ENCODE measurements at places on chromosomes 13 and 19.

DNA sequence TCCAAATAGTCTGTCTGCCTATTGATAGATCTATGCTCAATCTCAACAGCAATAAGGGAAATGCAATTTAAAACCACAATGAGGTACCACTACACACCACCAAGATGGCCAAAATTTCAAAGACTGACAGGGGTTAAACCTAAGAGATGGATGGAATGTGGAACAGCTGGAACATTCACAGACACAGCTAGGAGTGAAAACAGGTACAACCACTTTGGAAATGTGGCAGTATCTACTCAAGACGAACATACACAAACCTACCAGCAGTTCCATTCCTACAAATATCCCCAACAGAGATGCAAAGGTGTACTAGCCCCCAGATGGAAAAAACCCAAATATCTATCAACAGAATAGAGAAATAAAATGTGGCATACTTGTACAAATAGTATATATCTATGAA lies 86.4 kb downstream of the TSC22D1 start:
- no peak for DNase-seq

DNA sequence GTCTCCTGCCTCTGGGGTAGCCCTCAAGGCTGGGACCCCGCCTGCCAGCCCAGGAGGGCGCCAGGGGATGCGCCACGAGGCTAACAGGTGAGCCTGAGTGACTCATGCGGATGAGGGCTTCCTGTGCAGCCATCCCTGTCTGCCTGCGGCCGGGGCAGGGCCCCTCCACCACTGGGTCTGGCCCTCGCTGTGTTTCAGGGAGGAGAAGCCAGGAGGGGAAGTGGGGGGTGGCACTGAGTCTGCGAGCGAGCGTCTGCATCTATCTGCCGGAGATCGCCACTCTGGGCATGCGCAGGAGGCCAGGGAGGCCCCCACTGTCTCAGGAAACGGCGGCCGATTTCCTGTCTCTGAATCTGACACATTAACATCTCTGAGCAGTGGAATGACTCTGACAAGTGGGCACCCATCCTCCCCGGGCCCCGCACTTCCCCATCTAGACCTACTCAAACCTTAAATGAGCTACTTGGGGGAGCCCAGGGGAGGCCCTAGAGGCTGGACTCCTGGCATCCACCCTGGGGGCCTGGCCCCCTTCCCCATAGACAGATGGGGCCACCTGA lies 19.7 kb downstream of the RFX1 start:
- DNase-seq, result peak; percentile 97

GRCh38 chr13:99297331-99297730 lies 9.9 kb downstream of the GPR183 start:
- DNase-seq, result no peak

- no peak for DNase-seq
These were observed 91.0 kb downstream of the COL4A1 start for GRCh38 chr13:110216006-110216397.

DNA sequence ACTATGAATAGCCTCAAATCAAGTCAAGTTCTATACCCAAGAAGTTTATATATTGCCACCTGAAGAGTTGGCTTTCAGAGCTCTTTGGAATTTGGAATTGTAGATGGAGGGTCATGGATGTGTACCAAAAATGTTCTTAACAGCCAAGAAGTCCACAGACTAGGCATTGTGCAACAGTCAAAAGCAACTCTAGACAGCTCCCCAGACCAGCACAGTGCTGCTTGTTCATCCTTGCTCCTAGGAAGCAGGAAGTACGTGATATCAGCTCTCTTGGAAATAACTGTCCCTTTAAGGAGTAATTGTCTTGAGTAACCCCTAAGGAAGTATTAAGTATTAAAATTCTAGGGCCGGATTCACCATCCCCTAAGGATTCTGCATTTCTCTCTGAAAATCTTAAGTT lies 30.7 kb upstream of the IL17D start:
- DNase-seq, result no peak

DNA sequence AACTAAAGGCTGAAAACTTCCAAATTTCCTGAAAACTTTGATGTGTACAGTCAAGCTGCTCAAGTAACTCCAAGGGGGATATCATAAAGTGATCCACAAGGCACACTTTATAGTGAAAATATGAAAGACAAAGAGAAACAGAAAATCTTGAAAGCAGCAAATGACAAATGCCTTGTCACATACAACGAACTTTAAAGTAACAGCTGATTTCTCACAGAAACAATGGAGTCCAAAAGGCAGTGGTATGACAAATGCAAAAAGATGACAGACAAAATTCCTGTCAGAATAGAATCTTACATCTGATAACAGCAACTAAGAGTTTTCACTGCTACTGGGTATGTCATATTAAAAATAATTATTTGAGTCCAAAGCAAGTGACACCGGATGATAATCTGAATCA lies 1602.3 kb upstream of the PRR20A start:
- no peak for DNase-seq

GRCh38 chr13:43895940-43896339 lies 16.2 kb downstream of the LACC1 start:
- no peak for DNase-seq

DNA sequence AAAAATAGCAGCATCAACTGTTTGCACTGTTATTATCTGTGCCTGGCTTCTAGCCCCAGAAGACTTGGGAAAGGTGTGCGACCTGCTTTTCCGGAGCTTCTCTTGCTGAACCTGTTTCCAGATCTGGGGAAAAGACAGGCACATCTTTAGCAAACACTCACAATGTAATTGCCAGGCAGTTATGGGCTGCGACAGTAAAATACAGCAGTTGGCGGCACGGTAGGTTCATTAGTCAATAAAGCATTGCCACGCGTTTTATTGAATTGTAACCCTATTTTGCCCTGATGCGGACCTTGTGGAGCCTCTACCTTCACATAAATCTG lies 223.7 kb upstream of the TSHZ3 start:
- DNase-seq, result no peak

GRCh38 chr19:33273881-33274662 lies 28.3 kb downstream of the CEBPA start:
- DNase-seq, result no peak

DNA sequence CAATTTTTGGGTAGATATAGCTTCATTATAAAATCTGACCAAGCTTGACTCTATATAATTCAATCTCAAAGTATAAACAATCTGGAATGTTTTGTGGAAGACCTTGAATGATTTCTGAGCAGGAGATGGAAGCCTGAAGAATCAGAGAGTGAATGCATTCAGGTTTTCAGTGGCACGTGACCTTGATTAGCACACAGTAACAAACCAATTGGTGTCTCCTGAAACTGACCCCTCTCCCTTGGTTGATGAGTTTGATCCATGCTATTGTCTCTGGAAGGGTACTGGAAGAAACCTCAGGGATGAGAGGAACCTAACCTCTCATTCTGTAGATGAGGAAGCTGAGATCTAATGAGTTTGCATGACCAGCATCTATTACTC lies 39.6 kb downstream of the PCDH8 start:
- no peak for DNase-seq

DNA sequence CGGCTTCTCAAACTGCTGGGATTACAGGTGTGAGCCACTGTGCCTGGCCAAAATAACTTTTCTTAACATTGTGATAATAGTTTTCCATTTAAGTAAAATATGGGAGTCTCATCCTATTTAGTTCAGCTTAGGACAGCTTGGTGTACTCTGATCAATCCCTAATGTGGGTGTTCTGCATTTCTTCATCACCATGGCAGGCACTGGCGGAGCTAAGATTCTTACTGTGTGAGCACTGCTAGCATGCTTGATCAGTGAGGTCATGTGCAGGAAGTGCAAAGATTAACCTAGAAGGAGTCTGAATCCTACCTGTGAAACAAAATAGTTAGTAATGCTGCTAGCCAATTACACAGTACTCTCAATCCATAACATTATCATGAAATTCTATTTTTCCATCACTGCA lies 1684.2 kb upstream of the SLC10A2 start:
- no peak for DNase-seq

DNA sequence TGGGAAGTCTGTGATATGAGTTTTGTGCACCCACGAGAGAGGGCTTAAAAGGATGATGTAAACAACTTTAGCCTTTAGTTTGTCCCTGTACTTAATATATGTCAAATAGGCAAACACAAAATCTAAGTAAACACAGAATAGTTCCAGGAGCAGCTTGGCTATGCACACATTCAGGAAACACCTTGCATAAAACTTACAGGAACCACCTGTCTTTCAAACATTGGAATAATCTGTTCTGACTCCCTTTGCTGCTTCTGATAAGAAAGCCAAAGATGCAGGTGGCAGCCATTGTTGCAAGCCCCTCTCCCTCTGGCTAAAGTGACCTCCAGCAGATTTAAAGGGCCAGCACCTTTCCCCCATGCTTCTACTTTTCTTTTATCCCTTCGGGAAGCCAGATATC lies 4.7 kb downstream of the EEF1AKMT1 start:
- no peak for DNase-seq

DNA sequence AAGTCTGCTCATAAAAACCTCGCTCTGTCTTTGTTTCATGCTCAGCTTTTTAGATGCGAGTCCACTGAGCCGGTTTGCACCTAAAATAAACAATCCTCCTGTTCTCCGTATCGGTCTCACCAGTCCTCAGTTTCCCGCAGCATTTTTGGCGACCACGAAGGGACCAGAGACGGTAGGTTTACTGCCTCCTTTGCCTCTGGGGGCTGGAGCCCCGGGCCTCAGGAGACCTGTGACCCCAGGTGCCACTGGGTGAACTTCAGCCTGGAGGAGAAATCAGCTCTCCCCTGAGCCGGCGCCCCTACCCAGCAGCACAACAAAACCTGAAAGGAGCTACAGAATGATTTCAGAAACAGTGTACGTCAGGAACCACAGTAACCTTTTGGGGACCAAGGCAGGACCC lies 8.1 kb downstream of the SIGLEC11 start:
- DNase-seq, result no peak

DNA sequence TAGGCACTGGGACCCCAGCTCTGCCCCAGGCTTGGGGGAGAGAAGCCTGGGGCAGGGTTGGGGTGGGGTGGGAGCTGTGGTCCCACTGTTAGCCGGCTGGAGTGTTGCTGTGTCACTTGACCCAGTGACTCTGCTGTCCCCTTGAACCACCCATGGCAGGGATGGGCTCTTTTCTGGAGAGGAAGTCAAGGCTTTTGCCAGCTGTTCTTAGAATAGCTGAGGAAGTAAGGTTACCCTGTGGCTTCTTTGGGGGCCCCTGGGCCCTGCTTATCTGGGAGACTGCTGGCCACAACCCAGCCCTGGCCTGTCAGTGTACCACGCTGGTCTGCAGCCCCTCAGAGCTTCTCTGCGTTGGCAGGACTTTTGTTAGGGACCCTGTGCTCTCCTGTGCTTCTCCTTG lies 9.1 kb downstream of the PNPLA6 start:
- DNase-seq, result no peak

DNA sequence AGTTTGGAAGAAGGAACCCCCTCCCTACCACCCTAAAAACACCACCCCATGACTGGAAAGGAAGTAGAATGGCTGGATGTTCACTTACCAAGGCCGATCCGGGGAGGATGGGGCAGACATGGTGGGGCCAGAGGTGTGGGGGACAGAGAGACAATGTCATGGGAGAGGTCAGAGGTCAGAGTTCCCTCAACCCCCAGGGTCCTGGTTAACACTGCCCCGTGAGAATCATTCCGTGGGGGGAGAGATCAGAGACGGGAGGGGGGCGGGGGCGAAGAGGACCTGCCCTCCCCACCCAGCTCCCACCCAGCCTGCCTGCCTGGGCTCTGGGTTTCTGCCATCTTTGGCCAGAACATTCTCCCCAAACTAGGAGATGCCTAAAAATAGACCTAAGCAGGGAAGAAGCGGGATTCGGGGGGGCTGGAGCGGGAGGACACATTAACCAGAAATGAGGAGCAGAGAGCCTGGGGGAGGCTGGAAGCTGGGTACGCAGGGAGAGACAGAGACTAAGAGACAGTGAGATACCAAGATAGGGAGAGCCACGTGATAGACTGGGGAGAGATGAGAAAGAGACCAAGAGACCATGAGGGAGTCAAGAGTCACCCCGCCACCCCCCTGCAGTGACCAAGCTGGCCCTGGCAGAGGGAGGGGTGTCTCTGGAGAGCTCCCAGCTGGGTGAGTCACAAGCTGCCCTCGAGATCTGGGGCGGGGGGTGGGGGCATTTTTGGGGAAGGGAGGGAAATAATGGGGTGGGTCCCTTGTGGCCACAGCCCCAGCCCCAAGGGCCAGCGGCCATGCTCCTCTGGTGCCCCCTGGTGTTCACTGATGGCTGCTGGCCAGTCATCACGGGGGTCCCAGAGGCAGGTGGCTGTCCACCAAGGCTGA lies 6.1 kb upstream of the KANK2 start:
- DNase-seq, result no peak

- no peak for DNase-seq
These were observed 22.5 kb upstream of the ZNF429 start for GRCh38 chr19:21482863-21483276.

GRCh38 chr19:15213715-15214381 lies 13.1 kb upstream of the NOTCH3 start:
- DNase-seq, result no peak

DNA sequence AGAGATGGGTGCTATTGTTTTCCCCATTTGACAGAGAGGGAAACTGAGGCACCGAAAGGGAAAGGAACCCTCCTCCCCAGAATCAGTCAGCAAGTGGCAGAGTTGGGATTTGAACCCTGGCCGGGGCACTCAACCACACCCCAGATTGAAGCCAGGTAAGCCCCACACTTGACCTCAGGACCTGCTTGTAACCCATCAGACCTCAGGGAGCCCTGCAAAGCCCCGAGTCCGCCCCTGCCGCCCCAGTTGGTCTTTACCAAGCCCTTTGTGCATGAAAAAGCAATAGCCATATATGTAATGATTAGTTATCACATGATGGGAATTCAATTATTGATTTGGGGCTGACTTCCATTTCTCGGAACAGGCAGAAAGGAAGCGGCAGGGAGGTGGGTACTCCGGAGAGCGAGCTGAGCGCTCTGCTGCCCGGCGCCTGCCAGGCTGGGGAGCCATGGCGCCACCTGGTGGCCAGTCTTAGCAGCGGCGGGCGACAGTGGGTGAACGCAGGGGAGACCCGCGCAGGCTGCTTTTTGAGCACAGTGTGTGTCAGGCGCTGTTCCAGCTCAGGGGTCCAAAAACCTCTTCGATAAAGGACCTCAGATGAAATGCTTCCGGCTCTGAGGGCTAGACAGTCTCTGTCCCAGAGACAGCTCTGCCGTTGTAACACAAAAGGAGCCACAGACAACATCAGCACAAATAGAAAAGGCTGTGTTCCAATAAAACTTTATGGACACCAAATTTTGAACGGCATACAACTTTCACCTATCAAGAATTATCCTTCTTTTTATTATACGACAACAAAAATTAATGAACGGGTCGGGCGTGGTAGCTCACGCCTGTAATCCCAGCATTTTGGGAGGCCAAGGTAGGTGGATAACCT lies 82.9 kb upstream of the CACNA1A start:
- peak; percentile 53 for DNase-seq

- DNase-seq, result no peak
These were observed 116.4 kb downstream of the TM9SF2 start for GRCh38 chr13:99617474-99618255.

GRCh38 chr13:31747966-31748365 lies 8.6 kb downstream of the RXFP2 start:
- no peak for DNase-seq

GRCh38 chr19:48419158-48419920 lies 25.9 kb downstream of the GRIN2D start:
- peak; percentile 51 for DNase-seq

- DNase-seq, result no peak
These were observed 6.0 kb upstream of the NCCRP1 start for GRCh38 chr19:39190768-39191167.
